ENCODE measurements at places on chromosomes 11 and 22.

GRCh38 chr11:45486461-45486860 lies 179.0 kb downstream of the CHST1 start:
- DNase-seq = no peak

DNA sequence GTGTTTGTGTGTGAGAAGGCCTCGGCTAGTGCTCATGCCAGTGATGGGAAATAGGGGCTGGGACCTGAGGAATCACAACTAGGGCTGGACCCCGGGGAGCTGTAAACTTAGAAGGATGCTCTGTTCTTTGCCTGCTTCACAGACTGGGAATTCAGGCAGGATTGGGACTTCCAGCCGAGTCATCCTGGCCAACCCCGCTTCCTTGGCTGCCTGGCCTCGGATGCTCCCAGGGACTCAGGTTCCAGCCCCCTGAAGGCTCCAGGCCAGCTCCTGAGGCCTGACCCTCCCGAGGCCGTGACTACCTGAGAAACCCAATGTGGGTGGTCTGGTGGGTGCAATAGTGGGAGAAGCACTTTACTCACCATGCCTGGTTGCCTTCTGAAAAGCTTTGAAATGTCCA lies 44.7 kb downstream of the IRAG1 start:
- no peak for DNase-seq

DNA sequence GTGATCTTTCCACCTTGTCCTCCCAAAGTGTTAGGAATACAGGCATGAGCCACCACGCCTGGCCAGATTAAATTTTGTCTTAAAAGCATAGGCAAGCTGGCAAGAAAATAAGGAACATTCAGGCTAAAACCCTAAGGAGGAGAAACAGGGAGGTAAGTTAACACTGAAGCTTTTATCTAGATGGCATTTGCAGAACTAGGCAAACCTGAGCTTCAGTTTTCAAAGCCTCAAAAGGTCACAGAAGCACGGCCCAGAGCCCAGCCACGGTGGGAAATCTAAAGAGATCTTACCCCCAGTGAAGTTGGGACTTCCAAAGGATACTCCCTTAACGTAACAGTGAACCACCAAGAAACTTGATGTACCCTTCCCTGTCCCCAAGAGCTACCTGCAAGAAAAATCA lies 28.4 kb downstream of the PC start:
- no peak for DNase-seq

- no peak for DNase-seq
These were observed 726 bp downstream of the PKNOX2 start for GRCh38 chr11:125165111-125165842.

DNA sequence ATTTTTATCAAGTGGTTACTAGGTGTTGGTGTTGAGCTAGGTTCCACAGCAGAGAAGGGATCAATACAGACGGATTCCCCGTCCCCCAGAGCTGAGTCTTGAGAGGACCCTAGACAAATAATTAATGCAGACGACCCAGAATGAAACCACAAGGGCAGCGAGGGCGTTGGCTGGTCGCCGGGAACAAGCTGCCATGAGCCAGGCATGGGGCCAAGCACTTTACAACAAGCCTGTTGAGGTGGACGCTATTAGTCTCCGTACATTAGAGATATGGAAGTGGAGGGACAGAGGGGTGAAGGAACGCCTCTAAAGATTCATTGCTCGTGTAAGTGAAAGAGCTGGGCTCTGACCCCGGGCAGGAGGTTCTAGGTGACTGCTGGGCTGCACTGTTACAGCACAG lies 77.1 kb upstream of the EIF3D start:
- no peak for DNase-seq

All from tibial nerve (tissue), 4 donors.